ENCODE measurements at places on chromosomes 4 and X. TPM values are rescaled to one million over a fixed set of nuclear protein-coding genes. Genes with fewer than 3 reads are reported as not detected.

The CLDN22 gene
- total RNA-seq = not detected

The SLC10A4 gene
- total RNA-seq = not detected

The HMGB3 gene
- 14.3 TPM for total RNA-seq

The CCDC120 gene
- total RNA-seq = not detected

The CT45A6 gene
- total RNA-seq = not detected

The CSAG3 gene
- not detected for total RNA-seq

The SLC7A11 gene
- 22.7 TPM for total RNA-seq

The ADGRG2 gene
- not detected for total RNA-seq

The ALB gene
- total RNA-seq = not detected

The PPEF2 gene
- not detected for total RNA-seq

The TMEM31 gene
- not detected for total RNA-seq

The SOX3 gene
- not detected for total RNA-seq

The CT55 gene
- total RNA-seq = not detected

The IL21 gene
- total RNA-seq = not detected
